Activated CD8-positive, alpha-beta memory T cell treated with anti-CD3 and anti-CD28 coated beads, Interleukin-2, amount 10 ng/mL, durations not matched to agents 7 days and 5 days (primary cell): ENCODE measurements at places on chromosomes 5 and 9.

GRCh38 chr9:27766073-27766835, 193.0 kb upstream of the C9orf72 start:
- no peak for DNase-seq

- DNase-seq = peak; percentile 93
These were observed 94.7 kb upstream of the ANKRD55 start for GRCh38 chr5:56327809-56328208.

DNA sequence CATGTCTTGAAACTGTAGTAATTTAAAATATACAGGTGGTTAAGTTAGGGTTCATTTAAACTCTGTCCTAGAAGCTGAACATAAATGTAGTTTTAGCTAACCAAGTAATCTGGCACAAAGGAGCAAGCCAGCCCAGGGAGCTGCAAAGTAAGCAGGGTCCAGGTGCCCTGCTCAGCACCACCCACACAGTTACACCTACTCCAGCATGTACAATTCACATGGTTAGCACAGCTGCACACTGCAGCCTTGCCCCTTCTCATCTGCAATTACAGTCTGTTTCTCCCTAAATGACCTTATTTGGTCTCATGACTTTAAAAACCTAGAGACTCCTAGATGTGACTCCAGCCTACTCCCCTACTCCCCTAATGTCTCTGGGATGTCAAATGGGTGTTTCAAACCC, 128.4 kb downstream of the EPB41L4A start:
- no peak for DNase-seq

GRCh38 chr5:57368010-57368409, 114.6 kb downstream of the ACTBL2 start:
- DNase-seq = no peak

DNA sequence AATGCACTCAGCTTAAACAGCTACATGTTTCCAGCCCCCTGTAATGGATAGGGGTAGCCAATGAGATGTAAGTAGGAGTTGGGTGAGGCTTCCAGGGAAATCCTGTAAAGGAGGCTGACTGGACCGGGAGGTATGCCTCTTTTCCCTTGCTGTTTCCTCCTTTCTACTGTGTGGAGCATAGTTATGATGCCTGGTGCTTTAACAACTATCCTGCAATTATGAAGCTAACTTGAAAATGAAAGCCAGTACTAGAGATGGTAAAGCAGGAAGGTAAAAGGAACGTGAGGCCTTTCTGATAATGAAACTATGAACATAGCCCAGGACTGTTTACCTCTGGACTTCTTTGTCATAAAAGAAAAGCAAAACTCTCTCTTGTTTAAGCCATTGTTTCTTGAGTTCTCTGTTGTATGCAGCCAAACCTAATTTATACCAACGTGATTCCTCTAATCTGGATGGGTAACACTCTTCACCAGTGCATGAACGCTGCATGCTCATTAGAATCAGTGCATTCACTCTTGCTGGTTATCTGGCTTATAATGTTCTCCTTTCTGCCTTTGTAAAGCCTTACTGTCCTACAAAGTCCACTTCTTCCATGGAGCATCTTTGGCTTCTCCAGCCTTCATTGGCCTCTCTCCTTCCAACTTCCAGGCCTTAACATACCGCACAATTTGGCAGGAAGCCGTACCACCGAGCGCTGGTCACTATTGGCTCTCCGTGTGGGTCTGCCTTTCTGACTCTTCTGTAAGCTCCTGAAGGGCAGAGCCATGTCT, 8.3 kb upstream of the ARHGEF28 start:
- DNase-seq = no peak

DNA sequence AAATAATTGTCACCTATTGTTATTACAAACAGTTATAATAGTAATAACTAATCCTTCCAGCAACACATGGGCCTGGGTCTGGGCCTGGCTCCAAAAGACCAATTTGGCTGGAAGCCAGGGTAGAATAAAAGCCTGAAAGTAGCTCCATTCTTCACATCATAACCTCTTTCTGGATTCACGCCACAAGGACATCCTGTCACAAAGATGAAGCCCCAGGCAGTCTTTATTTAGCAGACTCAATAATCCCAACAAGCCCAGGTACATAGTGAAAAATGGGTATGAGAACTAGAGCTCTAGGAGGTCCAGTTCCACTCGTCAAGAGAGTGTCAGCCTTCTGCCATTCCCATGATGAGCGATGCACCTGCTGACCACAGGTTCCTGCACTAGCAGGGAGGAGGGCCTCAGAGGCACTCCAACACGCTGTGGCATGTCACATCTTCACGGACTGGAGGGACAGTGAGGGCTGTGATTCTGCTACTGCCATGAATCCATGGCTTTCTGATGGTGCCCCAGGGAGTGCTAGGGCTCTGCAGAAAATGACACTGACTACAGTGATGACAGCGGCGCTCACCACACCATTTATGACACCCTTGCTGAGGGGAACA, 124.9 kb downstream of the SPOCK1 start:
- no peak for DNase-seq
